Left cardiac atrium (tissue), 4 donors: ENCODE measurements at places on chromosomes 1 and 21. TPM values are rescaled to one million over a fixed set of nuclear protein-coding genes. Genes with fewer than 3 reads are reported as not detected.

The MAB21L3 gene
- total RNA-seq: 0.12 TPM

The FYB2 gene
- total RNA-seq: 0.97 TPM

The PRKAA2 gene
- 53.2 TPM for total RNA-seq

The DNM3 gene
- 2.8 TPM for total RNA-seq

The ITLN2 gene
- 0.97 TPM for total RNA-seq

The ALX3 gene
- not detected for total RNA-seq

The ISG15 gene
- 42.3 TPM for total RNA-seq

The UBL4B gene
- total RNA-seq: not detected

The AIRE gene
- total RNA-seq: 0.08 TPM

The LGR6 gene
- total RNA-seq: 6.1 TPM

The IRF6 gene
- total RNA-seq: 20.7 TPM
